Pulmonary artery endothelial cell (primary cell): ENCODE measurements at places on chromosomes 12 and 14.

DNA sequence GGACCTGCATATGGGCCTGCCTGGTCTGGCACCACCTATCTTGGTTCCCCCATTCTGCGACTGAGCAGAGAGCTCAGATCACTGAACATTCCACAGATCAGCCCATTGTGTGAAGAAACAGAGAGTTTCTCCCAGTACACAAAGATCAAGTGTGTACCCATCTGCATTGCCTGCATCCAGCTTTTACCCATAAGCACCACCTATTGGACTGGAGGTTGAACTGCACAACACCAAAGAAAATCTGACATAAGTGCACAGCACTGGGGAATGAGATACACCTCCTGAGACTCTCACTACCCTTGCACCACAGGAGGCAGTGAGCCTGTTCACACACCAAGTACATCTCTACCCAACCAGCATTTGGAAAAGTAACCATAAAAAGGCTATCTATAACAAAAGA, 362.6 kb upstream of the CLEC14A start:
- no peak for DNase-seq

DNA sequence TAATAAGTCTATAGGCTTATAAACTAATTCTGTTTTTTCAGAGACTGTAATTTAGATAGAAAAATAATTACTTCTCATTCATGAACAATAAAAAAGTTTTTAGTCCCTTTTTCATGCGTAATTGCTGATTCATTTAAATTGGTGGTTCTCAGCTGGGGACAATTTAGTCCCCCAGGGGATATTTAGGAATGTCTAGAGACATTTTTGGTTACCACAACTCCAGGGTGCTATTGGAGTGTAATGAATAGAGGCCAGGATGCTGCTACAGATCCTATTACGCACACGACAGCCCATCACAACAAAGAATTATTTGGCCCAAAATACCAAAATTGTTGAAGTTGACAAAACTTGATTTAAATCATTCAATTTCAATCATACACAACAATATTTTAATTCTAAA, 22.8 kb upstream of the VCPKMT start:
- DNase-seq: no peak

- DNase-seq: no peak
These were observed 149.2 kb downstream of the NRXN3 start for GRCh38 chr14:78319406-78319805.

GRCh38 chr12:47870175-47870781, 34.5 kb downstream of the VDR start:
- no peak for DNase-seq

DNA sequence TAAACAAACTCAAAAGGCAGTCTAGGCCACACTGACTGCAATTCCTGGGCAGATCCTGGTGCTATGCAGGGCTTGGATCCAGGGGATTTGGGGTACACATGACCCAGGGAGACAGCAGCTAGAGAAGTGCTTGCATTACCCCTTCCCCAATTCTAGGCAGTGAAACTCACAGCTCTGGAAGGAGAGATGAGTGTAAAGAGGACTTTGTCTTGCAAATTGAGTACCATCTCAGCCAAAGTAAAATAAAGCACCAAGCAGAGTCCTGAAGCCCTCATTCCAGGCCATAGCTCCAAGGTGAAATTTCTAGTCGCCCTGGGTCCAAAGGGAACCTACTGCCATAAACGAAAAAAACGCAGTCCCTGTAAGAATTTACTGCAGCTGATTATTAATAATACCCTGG, 644.9 kb upstream of the FLRT2 start:
- DNase-seq: no peak

DNA sequence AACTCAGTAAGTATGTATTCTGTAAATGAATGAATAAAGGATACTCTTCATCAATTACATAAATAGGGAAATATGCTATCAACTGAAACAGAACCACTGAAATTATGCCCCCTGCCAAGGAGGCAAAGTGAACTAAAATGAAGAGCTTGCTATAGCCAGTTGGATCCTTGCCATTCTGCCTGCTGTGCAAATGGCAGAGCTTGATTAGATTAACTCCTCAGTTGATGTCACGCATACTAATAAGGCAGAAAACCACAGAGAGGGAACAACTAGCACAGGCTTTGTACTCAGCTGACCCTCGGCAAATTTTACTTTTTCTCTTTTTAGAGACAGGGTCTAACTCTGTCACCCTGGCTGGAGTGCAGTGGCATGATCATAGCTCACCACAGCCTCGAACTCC, 36.7 kb upstream of the FERMT2 start:
- no peak for DNase-seq

GRCh38 chr12:50024805-50025186, 498 bp downstream of the RACGAP1 start:
- DNase-seq: no peak

- DNase-seq: no peak
These were observed 6.6 kb downstream of the CACNA2D4 start for GRCh38 chr12:1911598-1912575.
